ENCODE measurements at places on chromosomes 12 and 14.

DNA sequence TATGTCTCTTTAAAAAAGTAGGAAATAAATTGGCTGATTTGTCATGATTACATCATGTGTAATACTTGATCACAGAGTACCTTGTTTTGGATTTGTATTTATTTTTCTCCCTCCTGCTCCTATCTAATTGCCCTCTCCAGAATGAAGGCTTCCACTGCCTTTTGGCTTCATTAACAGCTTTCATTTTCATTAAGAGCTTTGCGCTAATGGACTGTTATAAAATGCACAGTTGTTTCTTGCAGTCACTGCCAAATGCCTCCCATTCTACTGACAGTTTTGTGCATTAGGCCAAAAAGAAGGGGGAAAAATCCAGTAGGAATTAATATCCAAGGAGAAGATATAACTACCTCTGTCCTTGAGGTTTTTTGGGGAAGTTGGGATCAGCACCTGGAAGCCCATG, 159.2 kb downstream of the NRXN3 start:
- DNase-seq = no peak

DNA sequence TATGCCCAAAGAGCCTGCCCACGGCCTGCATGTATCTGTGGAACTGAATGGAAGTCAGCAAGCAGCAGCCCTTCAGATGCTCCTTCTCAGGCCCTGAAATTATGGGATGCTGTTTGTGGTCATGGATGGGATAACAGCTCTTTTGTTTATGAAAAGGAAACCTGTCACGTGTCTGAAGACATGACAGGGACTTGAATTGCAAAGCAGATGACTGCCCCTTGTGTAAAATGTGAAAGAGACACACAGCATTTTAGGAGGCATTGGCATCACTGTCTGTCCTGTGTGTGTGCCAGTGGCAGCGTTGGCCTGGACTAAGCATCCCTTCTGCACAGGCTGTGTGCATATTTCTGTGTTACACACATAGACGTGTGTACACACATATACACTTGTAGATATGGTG, 192.1 kb downstream of the VRK1 start:
- no peak for DNase-seq

GRCh38 chr12:9867531-9867930, 1.6 kb downstream of the CLEC2B start:
- no peak for DNase-seq

GRCh38 chr12:57161491-57161890, 14.1 kb upstream of the LRP1-AS start:
- no peak for DNase-seq

DNA sequence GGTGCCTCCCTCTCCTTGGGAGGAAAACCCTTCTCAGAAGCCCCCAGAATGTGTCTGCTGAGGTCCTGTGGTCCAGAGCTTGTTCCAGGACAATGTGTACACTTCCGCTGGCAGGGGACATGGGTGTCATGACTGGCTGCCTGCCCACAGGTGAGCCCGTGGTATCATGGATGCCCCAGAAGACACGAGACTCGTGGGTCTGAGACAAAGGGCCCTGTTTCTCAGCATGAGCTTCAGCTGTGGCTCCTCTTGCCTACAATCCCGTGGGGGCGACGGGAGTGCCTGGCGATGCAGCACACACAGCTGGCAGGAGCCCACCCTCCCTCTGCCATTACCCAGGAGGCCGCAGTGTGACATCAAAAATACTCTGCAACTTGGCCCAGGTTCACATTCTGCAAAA, 7.0 kb downstream of the TMEM121 start:
- no peak for DNase-seq

DNA sequence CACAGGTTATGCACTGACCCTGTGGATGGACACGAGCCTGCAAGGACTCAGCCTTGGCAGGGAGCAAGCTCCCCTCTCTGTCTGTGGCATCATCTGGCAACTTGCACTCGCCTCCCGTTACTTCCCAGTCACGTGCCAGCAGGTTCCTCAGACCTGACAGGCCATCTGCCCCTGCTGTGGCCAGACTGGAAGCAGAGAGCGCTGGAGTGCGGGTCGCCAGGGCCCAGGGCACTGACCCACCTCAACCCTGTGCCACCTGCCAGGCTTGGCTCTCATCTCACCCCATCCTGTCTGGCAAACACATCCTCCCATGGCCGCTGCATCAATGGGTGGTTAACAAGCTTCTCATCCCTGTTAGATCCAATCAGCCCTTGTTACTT, 28.4 kb downstream of the SLC6A12 start:
- no peak for DNase-seq

- no peak for DNase-seq
These were observed 167.6 kb downstream of the ACSS3 start for GRCh38 chr12:81245458-81245857.

DNA sequence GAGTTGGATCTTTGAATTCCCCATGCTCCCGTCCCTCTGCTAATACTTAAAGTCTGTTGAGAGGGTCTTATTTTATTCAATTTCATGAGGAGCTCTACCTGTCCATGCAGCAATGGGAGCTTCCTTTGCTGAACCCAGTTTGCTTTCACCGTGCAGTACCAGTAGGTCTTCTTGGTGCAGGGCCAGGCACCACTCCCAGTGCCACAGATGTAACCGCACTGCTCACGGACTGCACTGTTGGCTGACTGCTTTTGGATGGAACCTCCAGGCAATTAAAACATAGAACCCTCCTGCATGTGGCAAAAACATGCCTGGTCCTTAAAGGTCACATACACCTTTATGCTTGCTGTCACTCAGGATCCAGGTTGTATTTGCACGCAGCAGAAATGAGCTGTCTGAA, 9.3 kb upstream of the CABP1 start:
- no peak for DNase-seq

- no peak for DNase-seq
These were observed 30.5 kb upstream of the METAP2 start for GRCh38 chr12:95443459-95443858.

GRCh38 chr12:14576896-14577295, 9.2 kb upstream of the PLBD1 start:
- DNase-seq = no peak

DNA sequence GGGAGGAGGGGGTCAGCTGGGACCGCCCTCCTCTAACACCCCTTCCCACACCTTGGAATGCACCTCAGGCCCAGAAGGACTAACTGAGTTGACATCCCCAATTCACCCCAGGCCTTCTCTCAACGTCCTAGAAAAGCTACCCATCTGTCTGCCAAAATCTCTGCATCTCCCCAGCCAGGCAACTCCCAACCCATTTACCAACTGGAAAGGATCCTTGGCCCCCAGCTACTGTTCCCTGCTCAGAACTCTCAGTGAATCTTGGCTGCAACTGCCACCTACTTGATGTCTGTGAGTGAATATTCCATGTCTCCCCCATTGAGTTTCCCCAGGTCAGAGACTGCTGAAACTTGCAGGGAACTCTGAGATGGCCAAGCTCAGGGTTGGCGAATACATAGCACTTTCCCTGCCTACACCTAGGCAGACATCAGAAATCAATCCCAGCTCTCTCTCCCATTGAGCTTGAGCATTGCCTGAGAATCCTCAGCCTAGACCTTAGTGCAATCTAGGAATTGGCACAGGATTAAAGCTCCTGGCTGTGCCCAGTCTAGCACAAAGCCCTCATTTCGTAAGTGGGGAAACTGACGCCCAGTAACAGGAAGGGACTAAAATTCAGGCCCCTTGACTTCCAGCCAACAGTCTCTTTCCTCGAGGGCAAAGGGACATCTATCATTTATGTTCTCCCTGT, 71.9 kb upstream of the NCOR2 start:
- DNase-seq = no peak

DNA sequence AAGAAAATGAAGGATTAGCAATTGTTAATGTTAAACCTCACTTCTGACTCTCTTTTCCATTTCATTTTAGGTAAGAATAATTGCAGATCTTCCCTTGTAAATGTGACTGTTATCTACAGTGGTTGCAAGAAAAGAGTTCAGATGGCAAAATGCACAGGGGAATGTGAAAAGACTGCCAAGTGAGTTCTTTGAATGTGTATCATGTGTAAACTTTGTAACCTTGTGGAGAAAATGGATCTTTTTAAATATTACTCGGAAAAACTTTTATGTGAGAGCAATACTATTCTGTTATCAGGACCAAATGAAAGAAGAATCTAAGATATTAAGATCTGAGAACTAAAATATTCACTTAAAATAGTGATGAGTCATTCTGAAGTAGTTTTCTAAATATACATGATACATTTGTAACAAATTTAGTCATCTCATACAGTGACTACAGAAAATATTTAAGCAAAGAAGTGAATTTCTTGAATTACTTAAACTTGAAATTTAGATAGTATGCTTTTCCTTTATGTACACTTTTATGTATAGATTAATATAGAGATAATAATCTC, 122.5 kb upstream of the CNTN1 start:
- no peak for DNase-seq

DNA sequence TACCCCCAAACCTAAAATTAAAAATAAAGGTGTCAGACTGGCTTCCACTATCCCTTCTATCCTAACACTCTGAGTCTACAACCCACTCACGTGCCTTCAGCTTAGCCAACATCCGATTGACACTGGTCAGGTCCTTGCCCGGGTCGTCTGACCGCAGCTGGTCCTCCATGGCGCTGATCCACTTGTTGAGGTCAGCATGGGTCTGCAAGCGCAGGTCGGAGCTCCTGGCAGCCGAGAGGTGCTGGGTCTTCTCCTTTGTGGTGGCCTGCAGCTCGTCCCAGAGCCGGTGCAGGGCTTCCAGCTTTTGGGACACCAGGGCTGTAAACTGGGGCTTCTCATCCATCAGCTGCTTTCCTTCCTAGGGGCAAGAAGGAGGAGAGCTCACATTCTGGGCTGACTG, 78.0 kb downstream of the PLEKHG3 start:
- no peak for DNase-seq

DNA sequence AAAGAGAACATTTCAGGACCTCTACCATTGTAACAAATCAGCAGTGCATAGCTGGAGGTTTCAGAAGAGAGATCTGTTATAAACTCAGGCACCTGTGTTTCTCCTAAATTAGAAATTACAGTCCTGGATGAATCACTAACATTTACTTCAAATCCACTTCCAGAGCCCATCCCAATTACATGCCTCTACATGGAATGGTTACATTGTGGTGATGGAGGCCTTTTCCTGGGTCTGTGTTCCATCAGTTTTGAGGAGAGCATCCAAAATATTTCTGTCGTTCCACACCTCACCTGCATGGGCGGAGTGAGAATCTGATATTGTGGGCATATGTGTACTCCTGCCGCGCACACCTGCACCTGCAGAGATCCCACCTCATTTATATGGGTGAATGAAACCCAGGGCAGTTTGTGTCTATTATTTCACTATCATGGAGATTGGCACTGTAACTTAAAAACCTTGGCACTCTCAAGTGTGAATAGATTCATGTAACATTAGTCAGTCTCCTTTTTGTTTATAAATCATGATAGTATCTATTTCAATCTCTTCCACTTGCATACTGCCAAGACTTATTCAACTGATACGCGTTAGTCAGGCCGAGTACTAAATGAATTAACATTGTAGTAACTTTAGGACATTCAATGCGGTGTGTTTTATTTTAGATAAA, 215.1 kb upstream of the FAR2 start:
- no peak for DNase-seq

All from stimulated activated CD8-positive, alpha-beta memory T cell treated with anti-CD3 and anti-CD28 coated beads, Interleukin-7, amount 100 ng/mL, for 1 hour (primary cell).